ENCODE measurements at places on chromosomes 13 and 19. TPM values are rescaled to one million over a fixed set of nuclear protein-coding genes. Genes with fewer than 3 reads are reported as not detected.

Gene COX7A1
- total RNA-seq: not detected

Gene GAPDHS
- 0.16 TPM for total RNA-seq

Gene LHB
- total RNA-seq: not detected

Gene ZNF443
- 1.3 TPM for total RNA-seq

Gene LGI4
- 0.13 TPM for total RNA-seq

Gene ZNF793
- total RNA-seq: 0.08 TPM

Gene FBXO17
- 64.1 TPM for total RNA-seq

Gene TBXA2R
- 1.2 TPM for total RNA-seq

Gene ZNF506
- 0.49 TPM for total RNA-seq

Gene RDH8
- 0.27 TPM for total RNA-seq
